Kidney epithelial cell (primary cell): ENCODE measurements at places on chromosomes 12 and 14.

DNA sequence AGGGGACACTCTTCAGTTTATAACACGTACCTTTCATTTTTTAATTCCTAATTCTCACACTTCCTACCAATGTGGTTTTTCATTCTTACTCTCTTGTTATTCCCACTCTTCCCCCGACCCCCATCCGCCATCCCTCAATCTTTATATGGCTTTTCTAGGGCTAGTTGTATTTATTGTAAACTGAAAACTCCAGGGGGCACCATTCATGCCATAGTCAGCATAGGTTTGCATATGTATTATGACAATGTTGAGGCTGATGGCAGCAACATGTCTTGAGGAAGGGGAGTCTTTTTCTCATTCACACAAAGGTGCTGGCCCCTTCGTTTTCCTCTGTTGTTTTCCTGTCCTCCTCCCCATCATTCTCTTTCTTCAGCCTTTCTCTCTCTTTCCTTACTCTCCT lies 27.7 kb upstream of the LTA4H start:
- DNase-seq = no peak

DNA sequence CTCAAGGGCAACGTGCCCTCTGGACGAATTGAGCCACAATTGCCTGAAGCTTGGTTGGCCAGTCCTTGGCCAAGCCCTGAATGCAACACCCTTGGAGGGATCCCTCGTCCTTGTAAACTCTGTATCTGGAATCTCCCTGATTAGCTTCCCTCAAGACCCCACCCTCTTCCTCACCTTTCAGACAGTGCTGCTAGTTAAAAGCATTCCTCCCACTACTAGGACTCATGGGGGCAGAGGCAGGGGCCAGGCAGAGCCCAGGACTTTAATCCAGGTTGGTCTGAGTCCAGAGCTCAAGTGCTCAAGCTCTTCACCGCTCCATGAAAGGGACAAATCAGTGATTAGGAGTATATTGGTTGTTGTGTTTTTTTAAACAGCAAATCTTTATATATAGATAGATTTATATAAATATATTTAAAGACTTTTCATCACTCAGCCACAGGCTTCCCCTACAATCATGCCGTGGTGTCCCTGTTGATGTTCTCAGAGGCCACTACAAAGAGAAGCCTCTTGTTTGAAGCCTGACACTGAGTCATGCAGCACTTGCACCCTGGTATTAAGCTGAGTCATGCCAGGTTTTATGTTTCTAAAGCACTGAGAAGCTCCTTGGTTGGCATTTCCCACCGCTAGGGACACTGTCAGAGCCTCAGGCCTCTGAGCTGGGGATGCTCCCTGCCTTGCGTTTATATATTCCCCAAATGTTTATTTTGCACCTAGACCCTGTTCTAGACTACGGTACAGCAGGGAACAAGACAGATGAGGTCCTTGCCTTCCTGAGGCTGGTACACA lies 53.8 kb upstream of the GSC start:
- DNase-seq = peak; percentile 9

DNA sequence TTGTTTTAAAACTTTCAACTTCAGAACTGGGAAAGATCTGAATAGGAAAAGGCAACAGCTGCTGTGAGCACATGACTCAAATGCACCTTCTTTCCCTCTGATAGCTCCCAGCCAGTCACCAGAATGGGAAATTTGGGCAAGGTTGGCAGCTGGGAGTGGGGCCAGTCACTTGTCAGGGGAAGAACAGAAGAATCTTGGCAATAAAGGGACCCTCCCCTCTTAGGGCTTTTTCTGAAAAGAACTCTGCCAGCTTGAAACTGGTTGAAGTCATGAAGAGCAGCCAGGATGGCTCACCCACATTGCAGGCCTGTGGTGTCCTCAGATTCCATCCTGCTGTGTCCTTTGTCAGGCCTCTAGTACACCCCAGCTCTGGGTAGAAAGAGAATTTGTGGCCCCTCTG lies 10.3 kb upstream of the RIC8B start:
- DNase-seq = no peak

DNA sequence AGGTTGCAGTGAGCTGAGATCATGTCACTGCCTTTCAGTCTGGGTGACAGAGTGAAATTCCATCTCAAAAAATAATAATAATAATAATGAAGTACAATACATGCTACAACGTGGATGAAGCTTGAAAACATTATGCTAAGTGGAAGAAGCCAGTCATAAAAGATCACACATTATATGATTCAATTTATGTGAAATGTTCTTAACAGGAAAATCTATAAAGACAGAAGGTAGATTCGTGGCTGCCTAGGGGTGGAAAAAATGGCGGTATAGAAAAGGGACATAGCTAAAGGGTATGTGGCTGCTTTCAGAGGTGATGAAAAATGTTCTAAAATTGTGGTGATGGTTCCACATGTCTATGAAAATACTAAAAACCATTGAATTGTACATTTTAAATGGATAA lies 41.0 kb upstream of the AMIGO2 start:
- no peak for DNase-seq

DNA sequence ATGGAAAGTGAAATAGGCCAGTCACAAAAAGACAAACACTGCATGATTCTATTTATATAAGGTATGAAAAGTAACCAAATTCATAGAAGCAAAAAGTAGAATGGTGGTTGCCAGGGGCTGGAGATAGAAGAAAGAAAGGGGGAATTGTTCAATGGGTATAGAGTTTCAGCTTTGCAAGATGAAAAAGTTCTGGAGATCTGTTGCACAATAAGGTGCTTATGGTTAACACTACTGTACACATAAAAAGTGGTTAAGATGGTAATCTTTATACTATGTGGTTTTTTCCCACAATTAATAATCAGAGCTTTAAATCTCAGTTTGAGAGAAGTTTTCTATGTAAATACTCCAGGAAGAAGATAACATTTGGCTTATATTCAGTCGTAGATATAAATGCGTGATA lies 73.4 kb downstream of the SLC38A4 start:
- no peak for DNase-seq

GRCh38 chr12:107570721-107571120 lies 114.9 kb upstream of the PWP1 start:
- DNase-seq = no peak

DNA sequence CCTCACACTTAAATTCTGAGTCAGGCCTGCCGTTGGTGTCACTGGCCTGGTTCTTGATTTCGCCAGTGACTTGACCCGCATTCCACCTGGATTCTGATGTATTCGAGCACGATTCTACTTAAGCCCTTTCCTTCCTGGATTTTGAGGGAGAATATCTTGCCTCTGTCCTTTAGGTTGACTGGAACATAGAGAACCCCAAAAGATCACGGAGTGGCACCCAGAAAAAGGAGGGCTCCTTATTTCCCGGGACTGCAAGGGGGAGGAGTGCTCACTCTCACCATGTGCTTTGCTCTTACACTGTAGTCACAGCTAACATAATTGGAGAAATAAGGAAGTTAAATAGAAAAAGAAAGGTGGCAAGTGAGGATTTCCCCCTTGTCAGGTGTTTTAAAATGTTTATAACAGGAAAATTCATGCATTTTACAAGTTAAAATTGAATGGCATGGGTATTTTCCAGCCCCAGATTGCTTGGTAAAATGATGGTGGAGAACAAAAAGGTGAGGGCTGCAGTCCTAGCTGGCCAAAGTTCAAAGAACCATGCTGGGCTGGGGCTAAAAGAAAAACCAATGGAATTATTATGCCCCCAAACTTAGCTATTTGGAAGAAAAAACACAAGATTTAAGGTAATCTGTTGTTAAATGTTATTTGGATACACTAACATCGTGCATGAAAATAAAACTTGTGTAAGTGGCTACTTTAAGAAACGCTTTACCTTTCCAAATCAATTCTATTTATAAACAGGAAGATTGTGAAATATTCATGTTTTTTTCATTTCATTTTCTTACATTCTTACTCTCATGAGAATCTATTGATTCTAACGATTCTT lies 8.9 kb downstream of the FOXA1 start:
- DNase-seq = no peak

DNA sequence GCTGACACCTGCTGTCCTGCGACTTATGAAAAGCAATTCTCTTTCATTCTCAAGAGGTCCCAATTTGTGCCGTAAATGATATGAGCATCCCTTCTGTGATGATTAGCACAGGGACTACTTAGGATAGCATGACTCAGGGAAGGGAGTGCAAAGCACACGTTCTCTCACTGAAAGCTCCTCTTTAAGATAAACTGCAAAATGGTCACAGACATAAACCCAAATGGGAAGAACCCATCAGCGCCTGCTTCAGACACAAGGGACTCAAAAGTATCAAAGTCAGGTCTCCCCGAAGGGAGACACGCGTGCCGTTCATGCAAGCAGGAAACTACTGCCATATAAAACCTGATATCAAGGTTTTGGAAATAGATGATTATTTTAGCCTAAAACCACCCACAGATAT lies 33.9 kb upstream of the PIWIL1 start:
- DNase-seq = no peak

- no peak for DNase-seq
Measured at GRCh38 chr14:91861091-91861490, 6.2 kb downstream of the TC2N start.

GRCh38 chr12:1566449-1567135 lies 27.8 kb downstream of the FBXL14 start:
- DNase-seq = no peak

- no peak for DNase-seq
Measured at GRCh38 chr12:126950266-126950665, 1316.7 kb upstream of the TMEM132C start.

- no peak for DNase-seq
Measured at GRCh38 chr14:63770187-63770807, 42.4 kb upstream of the SGPP1 start.

GRCh38 chr14:36555998-36556743 lies 26.2 kb downstream of the NKX2-8 start:
- DNase-seq = no peak

DNA sequence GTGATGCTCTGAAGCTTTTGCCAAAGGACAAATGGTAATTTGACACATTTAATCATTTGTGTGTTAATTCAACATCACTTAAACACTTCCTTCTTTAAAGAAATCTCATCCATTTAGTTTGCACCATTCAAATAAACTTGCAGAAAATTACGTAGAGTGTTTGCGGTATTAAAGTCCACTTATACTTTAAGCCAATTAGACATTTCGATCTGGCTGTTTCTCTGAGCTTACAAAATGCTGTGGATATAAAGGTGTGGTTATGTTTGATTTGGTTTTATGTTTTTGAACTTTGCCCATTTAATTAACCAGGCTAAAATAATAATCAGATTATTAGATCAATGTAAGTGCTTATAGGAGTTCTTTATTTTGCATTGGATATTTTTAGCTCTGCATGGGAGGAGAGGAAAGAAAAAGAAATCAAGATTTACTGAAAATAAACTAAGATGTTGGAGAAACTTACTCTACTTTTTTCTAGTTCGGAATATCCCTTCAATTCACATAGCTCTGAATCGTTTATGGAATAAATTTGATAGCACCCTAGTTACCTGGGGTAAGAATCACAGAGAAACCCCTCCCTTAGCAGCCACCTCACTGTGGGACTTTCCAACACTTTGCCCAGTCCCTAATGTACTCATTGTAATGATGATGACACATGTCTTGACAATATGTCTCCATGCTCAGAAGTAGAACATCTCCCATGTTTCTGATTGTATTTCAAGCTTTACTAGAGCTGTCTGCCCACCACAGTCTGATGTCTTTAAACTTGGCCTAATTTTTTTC lies 268.0 kb downstream of the BTG1 start:
- no peak for DNase-seq

GRCh38 chr14:38662781-38663180 lies 406.9 kb upstream of the CLEC14A start:
- DNase-seq = no peak

DNA sequence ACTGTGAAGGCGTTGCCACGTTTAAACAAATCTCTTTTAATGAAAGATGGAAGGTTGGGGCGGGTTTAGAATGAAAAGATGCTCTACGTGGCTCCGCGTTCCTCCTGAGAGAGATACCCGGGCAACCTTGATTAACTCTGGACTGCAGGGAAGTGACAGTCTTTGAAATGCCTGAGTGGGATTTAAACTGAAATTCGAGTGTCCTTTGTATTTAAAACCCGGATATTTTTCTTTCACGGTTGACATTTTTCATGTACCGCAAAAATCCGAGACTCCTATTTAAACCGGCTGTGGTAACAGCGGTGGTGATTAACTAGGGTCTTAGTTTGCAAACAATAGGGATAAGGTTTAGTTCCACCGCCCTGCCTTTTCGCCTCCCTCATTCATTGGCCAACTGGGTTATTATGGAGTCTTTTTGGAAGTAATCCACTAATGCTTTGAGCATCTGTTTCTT lies 707 bp downstream of the G2E3 start:
- DNase-seq = no peak

DNA sequence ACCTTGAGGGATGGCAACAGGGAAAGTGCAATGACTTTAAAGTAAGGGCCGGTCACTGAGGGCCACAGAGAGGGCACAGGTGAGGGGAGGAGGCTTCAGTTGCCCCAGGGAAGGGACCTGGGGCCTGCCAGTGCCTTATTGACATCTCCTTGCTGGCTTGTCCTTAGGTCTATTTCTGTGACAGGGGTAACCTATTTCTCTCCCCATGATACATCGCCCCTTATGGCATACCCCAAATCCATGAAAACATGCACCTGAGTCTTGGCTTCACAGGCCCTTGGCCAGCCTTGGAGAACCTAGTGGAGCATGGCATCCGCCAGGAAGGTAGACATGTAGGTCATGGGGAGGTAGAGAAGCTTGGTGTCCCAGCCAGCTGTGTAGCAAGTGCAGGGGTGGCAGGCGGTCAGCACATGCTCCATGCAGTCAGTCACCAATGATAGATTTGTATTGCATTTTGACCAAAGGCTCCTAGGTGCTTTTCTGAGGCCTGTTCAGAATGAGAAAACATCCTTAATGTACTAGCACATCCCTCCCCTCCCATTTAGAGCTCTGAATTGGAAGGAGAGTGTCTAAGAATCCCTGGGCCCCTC lies 23.6 kb upstream of the RDH16 start:
- DNase-seq = no peak

DNA sequence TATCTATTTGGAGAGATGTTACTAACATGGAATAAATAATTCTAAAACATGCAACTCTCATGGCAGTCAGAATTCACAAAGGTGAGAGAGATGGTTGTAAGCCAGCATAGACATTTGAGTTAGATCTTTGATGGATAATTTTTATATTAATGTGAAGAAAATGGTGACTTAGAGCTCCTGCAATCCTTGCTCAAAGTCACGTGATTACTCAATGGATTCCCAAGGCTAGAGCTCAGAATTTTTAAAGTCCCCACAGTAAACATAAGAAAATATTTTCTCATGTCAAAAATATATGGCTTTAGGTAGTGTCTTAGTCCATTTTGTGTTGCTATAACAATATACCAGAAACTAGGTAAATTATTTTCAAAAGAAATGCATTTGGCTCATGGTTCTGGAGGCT lies 281.5 kb upstream of the PRKD1 start:
- no peak for DNase-seq
